HCT116 (cell line): ENCODE measurements at places on chromosomes 13 and 19.

DNA sequence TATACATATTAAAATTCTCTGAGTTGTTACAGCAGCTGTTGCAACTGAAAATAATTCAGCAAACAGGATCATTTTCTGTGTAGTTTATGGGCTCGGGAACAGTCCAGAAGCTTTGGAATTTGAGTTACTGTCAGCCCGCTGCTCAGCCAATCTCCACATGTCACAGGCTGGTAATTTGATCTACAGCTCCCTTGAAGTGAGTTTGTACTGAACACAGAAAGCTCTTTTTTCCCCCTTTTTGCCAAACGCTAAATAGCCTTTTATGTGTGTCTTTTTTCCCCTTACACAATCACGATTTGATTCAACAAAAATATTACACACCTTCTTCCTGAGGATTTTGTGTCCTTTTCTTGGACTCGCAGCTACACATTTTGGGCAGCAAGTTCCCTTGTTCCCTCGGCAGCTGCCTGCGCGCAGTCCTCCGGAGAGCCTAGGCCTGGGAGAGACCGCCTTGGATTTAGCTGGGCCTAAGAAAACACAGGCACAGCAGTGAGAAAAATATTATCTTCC, 371.4 kb downstream of the KCNRG start:
- H3K4me1 ChIP-seq: no peaks in the 10 kb centered on the region
- H3K4me3 ChIP-seq: no peak overlapping the region
- H3K27me3 ChIP-seq: no peaks in the 10 kb centered on the region
- no peak for DNase-seq
- no peaks in the 10 kb centered on the region for H3K36me3 ChIP-seq

GRCh38 chr19:22634450-22634827, 315 bp downstream of the ZNF492 start:
- no peak overlapping the region for H3K4me3 ChIP-seq
- no peaks in the 10 kb centered on the region for H3K27me3 ChIP-seq
- H3K4me1 ChIP-seq: no peaks in the 10 kb centered on the region
- no peak overlapping the region for H3K27ac ChIP-seq
- DNase-seq: no peak
- no peaks in the 10 kb centered on the region for H3K36me3 ChIP-seq

DNA sequence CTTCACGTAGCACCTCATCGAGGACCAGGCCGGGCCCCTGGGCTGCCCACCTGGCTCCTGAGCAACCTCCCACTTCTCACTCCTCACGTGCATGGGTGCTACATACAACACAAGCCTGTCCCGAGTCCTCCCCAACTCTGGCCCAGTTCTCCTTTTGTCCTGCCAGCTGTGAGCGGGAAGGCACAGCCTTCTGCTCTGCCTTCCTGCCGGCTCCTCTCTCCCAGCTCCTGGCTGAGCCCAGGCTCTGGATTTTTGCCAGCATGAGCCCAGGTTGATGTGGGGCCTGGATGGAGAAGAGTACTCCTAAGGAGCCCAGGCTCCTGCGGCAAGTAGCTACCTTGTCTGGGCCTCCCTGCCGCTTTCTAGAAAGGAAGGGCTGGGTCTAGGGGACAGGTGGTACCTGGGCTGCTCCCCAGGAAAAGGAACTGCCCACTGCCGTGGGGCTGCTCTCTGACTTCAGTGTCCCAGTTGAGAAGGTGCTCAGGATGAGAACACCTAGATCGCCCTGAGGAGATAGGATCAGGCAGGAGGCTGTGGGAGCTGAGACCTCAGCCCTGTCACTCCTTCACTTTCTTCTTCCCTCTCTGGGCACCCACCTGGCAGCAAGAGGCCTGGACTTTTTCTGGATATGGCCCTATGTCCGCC, 23.6 kb downstream of the LYL1 start:
- peaks cover 18% of the 10 kb centered on the region for H3K4me1 ChIP-seq
- peak overlapping the region; percentile 4; the same call in 1 of the 2 replicates for H3K27ac ChIP-seq
- no peaks in the 10 kb centered on the region for H3K36me3 ChIP-seq
- H3K27me3 ChIP-seq: no peaks in the 10 kb centered on the region
- no peak for DNase-seq

GRCh38 chr13:41622432-41623429, 165.4 kb downstream of the RGCC start:
- no peak overlapping the region for H3K27ac ChIP-seq
- DNase-seq: no peak
- no peaks in the 10 kb centered on the region for H3K36me3 ChIP-seq
- H3K27me3 ChIP-seq: no peaks in the 10 kb centered on the region

DNA sequence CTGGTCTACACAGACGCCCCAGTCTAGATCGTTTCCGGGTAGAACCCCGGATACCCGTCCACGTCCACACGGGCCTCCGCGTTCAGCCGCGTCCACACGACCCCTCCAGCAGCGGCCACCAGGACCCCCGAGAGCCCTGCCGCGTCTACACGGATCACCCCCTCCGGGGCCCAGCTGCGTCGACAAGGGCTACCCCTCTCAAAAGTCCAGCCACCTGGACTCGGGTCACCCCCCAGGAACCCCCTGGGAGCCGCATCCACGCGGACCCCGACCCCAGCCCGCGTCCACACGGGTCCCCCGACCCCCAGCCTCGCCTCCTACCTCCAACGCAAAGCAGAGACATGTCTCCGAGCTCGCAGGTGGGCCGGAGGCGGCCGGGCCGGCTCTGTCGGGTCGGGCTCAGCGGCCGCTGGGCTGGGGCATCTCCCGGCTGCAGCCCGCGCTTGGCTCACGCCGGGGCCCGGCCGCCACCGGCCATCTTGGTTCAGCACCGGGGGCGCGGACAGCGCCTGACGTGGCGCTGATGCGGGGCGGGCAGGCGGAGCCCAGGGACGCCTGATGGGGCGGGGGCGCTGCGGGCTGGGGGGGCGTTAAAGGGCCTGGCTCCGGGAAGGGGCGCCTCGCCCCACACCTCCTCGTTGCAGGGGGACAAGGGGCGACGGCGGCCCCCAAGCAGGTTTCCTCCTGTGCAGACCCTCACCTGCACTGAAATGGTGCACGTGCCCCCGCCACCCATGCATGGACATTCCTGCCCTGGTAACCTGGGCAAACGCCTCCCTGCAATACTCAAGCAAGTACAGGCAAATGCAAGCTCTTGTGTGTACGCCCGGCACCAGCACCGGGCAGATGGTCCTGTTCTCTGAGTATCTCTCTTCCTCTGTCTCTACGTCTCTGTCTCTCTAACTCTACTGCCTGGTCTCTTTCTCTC, at the start of gene UNC13A:
Gene UNC13A, minus strand, starts transcription at position 498 of the 928 bp plus-strand sequence. Its CDS starts 155 bp downstream, at position 343.
- no peaks in the 10 kb centered on the region for H3K27me3 ChIP-seq
- H3K27ac ChIP-seq: peak within 1 kb of the TSS; percentile 60
- H3K4me3 ChIP-seq: peak within 1 kb of the TSS; percentile 85
- peaks cover 10% of the 10 kb centered on the region; the same call in 1 of the 2 replicates for H3K4me1 ChIP-seq

DNA sequence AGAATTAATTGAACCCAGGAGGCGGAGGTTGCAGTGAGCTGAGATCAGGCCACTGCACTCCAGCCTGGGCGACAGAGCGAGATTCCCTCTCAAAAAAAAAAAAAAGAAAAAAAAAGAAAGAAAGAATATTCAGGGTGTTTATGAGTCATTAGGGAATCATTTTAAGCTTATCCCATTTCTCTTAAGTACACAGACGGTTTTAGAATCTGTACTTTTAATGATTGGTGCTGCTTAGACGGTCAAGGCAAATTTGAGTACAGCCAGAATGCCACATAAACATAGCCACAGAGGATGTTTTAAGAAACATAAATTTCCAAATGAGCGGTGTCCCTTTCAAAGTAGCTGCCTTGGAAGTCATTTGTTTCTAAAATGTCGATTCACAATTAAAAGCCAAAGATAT, 2.6 kb downstream of the SPRYD7 start:
- no peaks in the 10 kb centered on the region for H3K36me3 ChIP-seq
- H3K27ac ChIP-seq: no peak overlapping the region
- H3K4me3 ChIP-seq: no peak overlapping the region
- H3K4me1 ChIP-seq: no peaks in the 10 kb centered on the region

GRCh38 chr19:51820831-51821446, 26.0 kb downstream of the FPR3 start:
- no peak overlapping the region for H3K4me3 ChIP-seq
- no peaks in the 10 kb centered on the region for H3K36me3 ChIP-seq
- H3K27me3 ChIP-seq: no peaks in the 10 kb centered on the region
- no peak overlapping the region for H3K27ac ChIP-seq
- H3K4me1 ChIP-seq: no peaks in the 10 kb centered on the region

- DNase-seq: no peak
- H3K4me3 ChIP-seq: no peak overlapping the region
- H3K4me1 ChIP-seq: no peaks in the 10 kb centered on the region
- H3K27ac ChIP-seq: no peak overlapping the region
- H3K27me3 ChIP-seq: peaks cover 7% of the 10 kb centered on the region; the same call in 1 of the 2 replicates
Measured at GRCh38 chr13:100954430-100955305, 280.1 kb upstream of the TMTC4 start.

- no peak overlapping the region for H3K27ac ChIP-seq
- no peaks in the 10 kb centered on the region for H3K27me3 ChIP-seq
- H3K4me1 ChIP-seq: no peaks in the 10 kb centered on the region
- H3K36me3 ChIP-seq: no peaks in the 10 kb centered on the region
Measured at GRCh38 chr13:42497798-42498197, 76.2 kb upstream of the TNFSF11 start.

DNA sequence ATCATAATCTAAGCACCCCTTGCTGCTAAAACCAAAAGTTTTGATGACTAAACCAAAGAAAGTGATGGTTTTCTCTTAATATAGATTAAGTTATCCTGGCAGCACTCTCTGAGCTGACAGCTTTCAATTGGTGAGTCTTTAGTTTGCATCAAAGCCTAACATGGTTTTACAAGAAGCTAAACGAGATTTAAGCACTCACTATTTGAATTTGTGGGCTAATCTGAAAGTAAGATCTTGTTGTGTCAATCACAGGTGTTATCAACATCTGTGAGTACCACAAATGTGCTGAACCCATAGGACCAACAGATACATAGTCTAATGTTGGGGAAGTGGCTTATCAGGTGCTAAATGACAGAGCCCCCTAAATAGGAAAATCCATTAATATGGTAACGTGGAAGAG, 223.9 kb downstream of the LHFPL6 start:
- H3K36me3 ChIP-seq: no peaks in the 10 kb centered on the region
- no peak for DNase-seq
- no peak overlapping the region for H3K27ac ChIP-seq
- H3K4me3 ChIP-seq: no peak overlapping the region
- H3K27me3 ChIP-seq: 0 out of 2 replicates have a peak, but pooled peaks cover 5% of the 10 kb centered on the region
- no peaks in the 10 kb centered on the region for H3K4me1 ChIP-seq

DNA sequence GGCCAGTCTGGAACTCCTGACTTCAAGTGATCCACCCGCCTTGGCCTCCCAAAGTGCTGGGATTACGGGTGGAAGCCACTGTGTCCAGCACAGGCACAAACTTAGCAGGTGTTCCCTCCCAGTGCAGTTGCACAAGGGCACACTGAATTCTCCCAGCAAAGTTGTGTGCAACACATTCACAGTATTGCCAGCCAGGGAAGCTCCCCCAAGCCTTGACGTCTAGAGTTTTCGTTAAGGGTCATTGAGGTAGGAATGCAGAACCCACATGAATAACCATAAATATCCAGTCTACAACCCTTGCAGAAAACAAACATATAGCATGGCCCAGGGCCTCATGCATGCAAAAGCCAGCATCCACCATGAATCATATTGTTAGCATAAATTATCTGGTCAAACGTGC, 3.3 kb upstream of the AURKC start:
- DNase-seq: no peak
- no peak overlapping the region for H3K4me3 ChIP-seq
- H3K4me1 ChIP-seq: no peaks in the 10 kb centered on the region
- no peaks in the 10 kb centered on the region for H3K36me3 ChIP-seq

DNA sequence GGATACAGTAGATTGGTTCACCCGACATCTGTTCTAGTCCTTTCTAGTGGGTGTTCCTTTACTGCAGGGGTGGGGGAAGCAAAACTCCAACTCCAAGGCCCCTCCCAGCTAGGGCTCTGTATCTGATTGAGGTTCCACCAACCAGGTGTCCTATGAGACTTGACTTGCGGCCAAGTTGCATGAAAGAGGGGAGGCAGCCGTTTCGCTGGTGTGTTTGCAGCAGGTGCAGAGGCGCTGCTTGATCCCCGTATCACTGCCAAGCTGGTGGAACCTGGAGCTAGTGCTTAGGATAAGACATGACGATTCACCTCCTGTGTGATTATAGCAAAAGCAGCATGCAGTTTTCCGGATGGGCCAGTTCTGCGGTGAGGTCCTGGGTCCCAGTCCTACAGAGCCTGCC, 338.2 kb downstream of the UQCRFS1 start:
- no peak overlapping the region for H3K4me3 ChIP-seq
- no peaks in the 10 kb centered on the region for H3K27me3 ChIP-seq
- no peaks in the 10 kb centered on the region for H3K4me1 ChIP-seq
- no peak for DNase-seq
- no peaks in the 10 kb centered on the region for H3K36me3 ChIP-seq
